ENCODE measurements at places on chromosomes 5 and 9.

GRCh38 chr5:851553-851952, 767 bp upstream of the ZDHHC11 start:
- no peak for DNase-seq

GRCh38 chr9:95024097-95024671, 293.3 kb downstream of the FANCC start:
- no peak for DNase-seq

GRCh38 chr5:1503241-1504068, 20.3 kb downstream of the LPCAT1 start:
- DNase-seq, result peak; percentile 92

- no peak for DNase-seq
These were observed 44.9 kb upstream of the CDH18 start for GRCh38 chr5:20032896-20033295.

GRCh38 chr9:83012168-83012921, 50.6 kb downstream of the RASEF start:
- DNase-seq, result no peak

GRCh38 chr5:61582887-61583286, 250.8 kb downstream of the ZSWIM6 start:
- no peak for DNase-seq

DNA sequence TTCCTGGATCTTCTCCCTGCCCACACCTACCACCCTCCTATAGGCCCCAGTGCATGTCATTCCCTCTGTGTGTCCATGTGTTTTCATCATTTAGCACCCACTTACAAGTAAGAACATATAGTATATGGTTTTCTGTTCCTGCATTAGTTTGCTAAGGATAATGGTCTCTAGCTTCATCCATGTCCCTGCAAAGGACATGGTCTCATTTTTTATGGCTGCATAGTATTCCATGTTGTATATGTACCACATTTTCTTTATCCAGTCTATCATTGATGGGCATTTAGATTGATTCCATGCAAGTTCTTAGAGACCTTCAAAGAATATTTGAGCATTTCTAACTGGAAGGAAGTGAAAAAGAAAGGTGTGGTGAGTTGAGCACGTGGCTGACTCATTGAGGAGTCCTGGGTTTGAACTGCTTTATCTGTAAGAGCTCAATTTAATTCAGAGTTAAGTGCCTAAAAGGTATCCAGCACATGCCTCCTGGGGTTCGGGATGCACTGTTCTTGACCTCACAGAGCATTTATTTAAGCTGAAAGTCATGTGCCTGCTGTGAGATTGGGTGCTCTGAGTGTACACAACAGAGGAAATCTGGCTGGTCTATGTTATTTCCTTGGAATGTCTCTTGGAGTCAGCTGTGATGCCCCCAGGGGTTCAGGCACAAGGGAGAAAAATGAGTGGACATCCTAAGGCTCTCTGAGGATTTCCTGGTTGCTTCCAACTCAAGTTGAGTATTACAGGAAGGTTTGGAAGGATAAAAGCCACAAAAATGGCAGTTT, 56.4 kb downstream of the SH3GL2 start:
- no peak for DNase-seq

- no peak for DNase-seq
These were observed 36.7 kb downstream of the RFK start for GRCh38 chr9:76357555-76357954.

GRCh38 chr9:123997665-123998277, 13.8 kb upstream of the LHX2 start:
- peak; percentile 87 for DNase-seq

- no peak for DNase-seq
These were observed 116.1 kb upstream of the TAF11L2 start for GRCh38 chr5:17381932-17382331.

DNA sequence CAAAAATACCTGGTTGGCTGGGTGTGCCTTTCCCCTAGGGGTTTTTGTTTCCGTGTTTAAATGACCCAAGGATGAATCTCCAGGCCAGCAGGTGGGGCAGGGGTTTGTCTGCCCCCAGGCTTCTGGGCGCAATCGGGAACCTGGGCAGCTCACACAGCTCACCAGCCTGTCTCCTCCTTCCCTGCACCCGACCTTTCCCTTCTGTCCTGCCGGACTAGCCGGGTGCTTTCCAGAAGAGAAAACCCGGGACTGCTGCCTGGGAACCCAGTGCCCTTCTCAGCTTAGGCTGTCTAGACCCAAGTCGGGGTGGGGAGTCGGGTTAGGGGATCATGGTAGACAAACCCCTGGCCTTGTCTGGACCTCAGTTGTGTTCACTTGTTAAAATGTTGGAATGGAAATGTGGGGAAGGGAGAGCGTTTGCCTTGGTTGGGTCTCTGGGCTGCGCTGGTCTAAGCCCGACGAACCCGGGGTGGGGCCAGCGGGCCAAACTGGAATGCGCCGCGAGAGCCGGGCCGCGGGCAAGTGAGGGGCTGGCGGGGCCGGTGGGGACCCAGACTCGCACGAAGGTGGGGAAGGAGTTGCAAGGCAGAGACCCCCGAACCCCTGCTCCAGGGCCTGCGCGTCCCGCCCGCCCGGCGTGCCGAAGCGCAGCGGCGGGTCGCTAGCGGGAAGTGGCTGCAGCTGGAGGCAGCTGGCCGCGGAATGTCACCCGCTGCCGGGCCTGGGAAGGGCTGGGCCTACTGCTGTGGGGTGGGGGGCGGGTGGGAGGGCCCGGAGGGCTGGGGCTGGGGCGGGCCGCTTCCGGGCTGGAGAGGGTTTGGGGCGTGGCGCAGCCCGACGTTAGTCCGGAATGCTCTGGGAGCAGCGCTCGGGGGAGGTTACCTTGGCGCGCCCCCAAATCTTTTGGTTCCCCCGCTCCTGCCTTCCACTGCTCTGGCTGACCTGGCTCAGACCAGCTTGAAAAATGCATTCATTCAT, 84.6 kb downstream of the DAB2IP start:
- peak; percentile 89 for DNase-seq

DNA sequence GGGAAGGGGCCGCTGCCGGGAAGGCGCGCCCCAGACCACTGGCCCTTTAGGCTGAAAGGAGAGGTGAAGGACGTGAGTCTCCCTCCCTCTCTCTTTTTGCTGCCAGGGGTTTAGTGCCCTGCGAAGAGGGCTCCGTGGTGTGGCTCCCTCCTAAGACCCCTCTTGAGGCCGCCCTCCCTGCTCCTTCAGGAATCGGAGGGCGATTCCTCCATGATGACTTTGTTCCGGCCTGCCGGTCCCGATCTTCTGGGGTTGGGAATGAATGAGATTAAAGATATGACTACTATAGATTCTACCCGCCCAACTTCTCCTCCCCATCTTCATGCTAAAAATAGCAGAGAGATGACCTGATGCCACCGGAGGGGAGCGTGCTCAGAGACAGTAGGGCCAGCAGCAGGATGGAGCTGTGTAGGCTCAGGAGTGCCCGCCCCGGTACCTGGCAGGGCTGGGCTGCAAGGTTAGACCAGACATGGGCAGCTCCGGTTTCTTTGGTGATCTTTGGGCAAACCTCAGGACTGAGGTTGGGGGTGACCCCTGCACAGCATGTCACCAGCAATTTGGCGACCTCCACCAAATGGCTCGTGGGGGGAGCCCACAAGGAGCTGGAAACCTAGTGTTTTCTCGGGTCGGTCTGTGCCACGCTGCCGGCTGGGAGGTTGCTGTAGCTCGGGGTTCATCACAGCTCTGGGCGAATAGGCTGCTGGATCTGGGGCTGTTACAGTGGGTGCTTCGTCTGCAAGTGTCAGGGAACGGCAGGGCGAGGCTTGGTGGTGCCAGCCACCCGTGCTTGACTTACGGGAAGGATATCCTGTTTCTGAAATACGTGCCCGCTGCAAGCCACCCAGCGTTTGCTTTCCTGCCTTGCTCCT, 1.7 kb downstream of the OLFM1 start:
- no peak for DNase-seq

DNA sequence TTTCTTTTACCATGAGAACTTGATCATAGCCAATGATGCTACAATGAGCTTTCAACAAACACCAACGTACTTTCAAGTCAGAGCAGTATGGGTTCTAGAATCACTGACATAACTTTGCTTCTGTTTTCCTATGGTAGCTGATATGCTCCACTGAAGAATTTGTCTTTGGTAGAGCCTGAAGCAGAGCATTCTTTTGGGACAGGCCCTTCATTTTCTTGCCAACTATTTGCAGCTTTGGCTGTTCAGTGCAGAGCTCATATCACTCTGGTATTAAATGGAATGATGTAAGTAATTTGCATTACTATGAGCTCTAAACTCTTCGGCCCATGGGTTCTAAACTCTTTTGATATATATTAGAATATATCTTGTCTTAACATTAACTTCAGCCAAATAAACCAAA, 51.8 kb upstream of the APC start:
- DNase-seq, result no peak

DNA sequence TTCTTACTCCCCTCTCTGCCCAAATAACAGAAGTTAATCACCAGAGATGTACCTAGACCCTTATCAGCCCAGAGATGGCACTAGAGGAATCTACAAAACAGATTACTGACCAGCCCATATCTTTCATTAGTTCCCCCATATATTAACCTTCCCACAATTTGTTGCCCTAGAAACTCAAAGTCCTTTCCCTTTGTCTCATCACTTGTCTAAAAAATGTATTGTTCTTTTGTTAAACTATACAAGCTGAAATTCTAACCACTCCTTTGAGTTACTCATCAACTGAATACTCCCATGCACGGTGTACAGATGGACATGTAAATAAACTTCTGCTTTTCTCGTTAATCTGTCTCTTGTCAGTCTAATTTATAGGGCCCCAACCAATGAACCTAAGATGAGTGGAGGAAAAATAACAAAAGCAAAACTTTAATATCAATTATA, 130.9 kb downstream of the CCDC192 start:
- DNase-seq, result no peak

- DNase-seq, result no peak
These were observed 19.5 kb upstream of the ARSI start for GRCh38 chr5:150322202-150322601.

DNA sequence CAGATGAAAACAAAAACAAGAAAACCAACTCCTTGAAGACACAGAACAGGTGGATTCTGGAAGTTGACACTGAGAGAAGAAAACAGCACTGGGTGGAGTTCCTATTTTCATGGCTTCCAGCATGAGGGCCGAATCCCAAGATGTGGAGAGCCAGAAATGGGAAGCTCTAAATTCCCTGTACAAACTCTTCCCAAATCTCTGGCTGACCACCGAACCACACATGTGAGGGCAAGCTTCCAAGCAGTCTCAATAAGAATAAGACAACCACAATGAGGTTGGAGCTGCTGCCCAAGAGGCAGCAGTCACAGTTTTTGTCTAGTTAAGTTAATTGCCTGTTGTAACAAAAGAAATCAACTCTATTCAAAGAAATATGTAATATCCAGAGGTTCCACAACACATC, 339.3 kb upstream of the SLC30A5 start:
- DNase-seq, result no peak

DNA sequence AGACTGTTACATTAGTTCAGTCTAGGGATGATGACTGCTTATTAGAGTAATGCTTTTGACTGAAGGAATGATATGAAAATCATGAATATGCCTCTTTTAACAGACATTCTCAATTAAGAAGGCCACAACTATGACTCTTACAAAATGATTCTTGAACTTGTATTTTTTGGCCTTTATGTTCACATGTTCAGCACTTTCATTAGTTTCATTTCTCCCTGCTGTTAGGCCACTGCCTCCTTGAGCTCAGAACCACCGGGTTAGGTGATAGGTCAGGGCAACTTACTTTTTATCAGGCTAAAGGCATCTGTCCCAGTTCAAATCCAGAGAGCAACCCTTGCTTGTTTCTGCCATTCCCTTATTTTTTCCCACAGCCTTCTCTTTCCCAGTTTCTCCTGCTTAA, 235.2 kb upstream of the ELL2 start:
- DNase-seq, result no peak

DNA sequence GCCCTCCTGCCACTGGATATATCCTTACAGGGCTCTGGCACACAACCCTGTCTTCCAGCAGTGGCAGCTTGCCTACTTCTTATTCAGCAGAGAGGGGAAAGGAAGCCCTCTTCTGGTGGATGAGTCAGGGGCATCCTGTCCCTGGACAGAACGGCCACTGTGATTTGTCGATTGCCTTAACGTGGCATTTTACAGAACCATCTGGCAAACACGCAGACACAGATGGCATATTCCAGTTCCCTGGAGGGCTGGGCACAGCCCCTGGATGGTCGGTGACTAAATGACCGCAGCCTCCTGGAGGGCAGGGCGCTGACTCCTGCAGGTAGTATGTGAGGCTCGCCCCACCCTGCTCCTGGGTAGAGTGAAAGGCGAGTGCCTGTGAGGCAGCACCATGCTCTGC, 62.1 kb downstream of the DCP2 start:
- no peak for DNase-seq

GRCh38 chr5:134178096-134178419, 1.3 kb upstream of the SKP1 start:
- no peak for DNase-seq

DNA sequence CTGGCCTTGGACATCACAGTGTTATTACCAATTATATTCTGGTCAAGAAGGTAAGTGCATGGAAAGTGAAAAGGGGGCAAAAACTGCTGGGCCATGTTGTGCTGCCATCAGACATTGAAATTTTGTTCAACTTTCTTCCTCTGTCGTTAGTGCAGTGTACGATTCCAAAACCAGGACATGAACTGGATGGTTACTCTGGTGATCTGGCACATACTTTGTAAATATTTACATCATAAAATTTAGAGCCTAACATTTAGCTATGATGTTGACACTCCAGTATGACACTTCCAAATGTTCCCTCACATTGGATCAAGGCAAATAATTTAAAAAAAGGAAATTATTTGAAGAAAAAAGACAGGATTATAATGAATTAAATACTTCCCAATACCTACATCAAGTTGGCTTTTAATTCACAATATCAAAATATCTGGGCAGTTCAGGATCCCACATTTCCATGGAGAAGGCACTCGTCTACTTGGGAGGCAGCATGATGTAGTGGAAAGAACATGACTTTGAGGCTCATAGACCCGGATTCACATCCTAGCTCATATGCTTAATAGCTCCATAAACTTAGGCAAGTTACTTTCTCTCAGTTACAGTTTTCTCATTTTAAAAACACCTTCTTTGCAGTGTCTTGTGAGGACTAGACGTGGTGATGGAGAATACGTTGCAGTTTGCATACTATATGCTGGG, 342.5 kb upstream of the MPDZ start:
- no peak for DNase-seq

DNA sequence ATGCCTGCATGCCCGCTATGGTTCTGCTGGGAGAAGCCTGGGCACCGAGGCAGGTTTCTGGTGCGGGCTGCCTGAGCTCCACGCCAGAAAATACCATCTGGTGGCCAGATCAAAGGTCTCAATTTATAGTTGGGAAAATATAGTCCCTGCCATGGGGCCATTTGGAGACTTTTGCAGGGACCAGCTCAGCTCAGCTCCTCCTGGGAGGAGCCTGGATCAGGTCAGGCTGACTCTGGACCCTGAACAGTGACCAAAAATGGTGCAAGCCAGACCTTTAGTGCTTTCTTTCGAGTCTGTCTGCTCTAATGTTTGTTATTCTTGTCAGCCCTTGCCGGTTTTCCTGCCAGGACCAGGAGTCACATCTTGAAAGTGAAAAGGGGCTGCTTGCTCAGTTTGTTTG, 31.8 kb downstream of the HMCN2 start:
- no peak for DNase-seq

Data from aorta (tissue), 5 donors.